ENCODE measurements at places on chromosomes 2 and 18.

DNA sequence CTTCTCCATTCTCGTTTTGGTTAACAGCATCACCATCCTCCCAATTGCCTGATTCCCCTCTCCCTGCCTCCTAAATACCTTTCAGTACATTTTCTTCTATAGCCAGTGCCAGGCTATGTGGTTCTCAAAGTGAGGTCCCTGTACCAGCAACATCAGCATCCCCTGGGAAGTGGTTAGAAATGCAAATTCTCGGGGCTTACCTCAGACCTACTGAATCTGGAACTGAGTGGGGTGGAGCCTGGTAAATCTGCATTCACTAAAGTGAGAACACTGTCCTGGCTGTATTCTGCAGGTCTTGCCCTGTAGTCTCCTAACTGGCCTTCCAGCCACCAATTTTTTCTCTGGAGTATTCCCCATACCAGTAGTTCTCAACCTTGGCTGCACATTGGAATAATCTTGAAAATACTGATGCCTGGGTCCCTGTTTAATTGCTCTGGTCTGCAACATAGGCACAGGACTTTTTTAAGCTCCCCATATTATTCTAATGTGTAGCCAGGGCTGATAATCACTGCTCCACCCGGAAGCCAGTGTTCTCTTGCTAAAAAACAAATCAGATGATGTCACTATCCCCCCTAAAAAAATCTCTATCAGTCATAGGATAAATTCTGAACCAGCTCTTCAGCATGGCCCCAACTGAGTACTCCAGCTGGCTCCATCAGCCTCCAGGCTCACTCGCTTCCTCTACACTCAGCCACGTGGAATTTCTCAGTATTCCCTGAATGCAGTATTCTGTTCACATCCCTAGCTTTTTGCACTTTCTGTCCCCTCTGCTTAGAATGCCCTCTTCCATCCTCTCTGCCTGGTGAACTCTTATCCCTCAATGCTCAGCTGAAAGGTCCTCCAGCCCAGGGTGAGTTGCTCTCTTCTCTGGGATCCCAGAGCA lies 98.4 kb downstream of the CDK15 start:
- no peak for DNase-seq

DNA sequence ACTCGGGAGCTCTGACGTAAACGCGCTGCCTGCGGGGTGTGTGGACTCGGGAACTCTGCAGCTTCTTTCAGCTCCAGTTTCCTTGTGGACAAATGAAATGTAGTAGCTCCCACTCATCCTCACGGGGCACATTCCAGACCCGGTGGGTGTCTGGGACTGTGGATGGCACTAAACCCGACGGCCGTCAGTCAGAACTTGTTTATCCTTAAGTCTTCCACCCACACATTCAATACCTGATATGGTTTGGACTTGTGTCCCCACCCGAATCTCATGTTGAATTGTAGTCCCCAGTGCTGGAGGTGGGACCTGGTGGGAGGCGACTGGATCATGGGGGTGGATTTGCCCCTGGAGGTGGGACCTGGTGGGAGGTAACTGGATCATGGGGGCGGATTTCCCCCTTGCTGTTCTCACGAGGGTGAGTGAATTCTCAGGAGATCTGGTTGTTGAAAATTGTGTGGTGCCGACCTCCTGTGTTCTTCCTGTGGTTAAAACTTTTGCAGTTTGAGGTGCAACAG lies 81.2 kb upstream of the SNTG2 start:
- no peak for DNase-seq

DNA sequence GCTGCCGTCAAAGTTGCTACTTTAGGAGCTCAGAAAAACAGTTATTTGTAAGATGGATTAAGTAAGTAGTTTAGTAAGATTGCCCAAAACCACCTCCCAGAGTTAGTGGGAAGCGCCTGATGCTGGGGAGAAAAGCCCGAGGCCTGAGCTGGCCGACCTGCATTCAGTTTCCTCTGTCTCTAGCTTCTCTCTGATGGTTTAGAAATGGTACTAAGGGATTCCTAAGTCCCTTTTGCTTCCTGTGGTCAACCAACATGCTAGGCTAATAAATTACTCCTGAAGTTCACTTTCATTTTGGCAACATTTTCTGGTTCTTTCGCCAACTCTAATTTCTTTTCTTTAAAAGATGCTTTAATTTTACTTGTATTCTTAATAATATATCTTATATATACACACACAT lies 60.1 kb downstream of the ASAP2 start:
- DNase-seq: no peak

- DNase-seq: no peak
Measured at GRCh38 chr2:28273751-28274150, 118.9 kb upstream of the FOSL2 start.

DNA sequence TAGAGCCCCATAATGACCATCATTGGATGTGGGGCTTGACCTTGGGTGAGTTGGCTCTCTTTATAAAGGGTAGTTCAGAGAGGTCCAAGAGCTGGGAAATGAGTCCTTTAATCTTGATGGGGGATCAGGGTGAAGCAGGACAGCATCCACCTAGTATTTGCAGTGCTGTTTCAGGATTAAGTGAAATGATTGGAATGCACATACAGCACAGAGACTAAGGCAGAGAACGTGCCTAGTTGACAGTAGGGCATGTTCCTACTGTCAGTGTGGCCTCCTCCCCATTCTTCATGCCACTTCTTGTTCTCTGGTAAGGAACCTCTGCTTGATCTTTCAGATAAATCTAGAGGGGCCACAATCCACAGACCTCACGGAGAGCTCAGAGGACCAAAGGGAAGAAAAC lies 78.9 kb downstream of the TRIM43 start:
- no peak for DNase-seq

- DNase-seq: no peak
Measured at GRCh38 chr2:58054264-58054663, 7.7 kb downstream of the VRK2 start.

All from RPMI8226 (cell line).